Stimulated activated CD4-positive, alpha-beta T cell treated with anti-CD3 and anti-CD28 coated beads, Interleukin-15, amount 100 ng/mL, for 1 hour (primary cell): ENCODE measurements at places on chromosomes 6 and 20.

DNA sequence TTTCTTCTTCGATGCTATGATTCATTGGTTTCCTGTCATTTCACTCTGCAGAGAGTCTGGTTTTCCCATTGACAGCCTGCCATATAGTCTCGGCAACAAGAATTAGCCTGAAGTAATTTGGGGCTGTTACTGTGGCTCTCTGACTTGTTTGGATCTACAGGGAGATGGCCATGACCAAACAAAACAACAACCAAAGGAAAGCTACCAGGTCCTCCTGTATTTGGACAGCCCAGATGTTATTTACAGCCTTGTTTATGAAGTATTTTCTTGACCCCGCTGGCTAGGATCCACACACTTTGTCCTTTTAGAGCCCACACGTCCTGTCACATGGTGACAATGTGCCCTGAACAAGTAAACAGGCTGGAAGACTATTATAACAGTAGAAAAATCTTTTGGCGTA, 111.4 kb upstream of the PREP start:
- DNase-seq: no peak

DNA sequence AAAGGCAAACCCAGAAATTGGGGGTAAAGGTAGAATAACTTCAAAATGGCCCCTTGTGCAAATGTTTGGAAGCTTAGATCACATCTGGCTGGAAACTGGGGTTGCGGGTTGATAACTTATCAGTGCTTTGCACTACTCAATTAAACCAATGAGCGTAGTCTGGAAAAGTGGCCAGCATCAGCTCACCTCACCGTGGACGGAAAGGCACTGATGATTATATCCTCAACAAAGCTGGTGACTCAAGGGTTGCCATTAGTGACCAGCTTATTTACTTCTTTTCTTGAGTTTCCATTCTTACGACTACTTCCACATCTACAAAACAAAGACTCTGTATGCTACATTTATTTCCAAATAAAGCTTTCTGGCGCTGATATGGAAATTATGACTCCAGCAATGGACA, 198.5 kb upstream of the HEY2 start:
- DNase-seq: no peak

DNA sequence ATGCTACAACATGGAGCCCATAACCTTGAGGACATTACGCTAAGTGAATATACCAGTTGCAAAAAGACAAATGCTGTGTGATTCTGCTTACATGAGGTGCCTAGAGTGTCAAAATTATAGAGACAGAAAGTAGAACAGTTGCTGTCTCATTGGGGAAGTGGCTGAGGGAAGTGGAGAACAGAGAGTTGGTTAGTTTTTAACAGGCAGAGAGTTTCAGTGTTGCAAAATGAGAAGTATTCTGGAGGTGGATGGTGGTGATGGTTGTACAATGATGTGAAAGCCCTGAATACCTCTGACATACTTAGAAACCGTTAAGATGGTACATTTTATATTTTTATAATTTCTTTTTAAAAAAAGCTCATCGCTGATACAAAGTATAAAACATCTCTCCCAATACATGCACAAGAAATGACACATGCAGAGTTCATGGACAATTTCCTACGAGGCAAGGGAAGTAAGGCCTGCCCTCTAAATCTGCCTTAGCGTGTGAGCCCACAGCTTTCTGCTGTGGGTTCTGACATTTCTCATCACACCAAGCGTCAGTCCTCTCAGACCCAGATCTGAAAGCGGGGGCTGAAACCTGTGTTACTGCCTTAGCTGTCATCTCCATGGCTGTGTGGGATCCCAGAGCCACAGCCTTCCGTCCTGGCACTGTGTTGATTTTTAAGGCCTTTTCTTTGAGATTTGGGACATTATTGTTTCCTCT, 126.0 kb downstream of the RNASET2 start:
- DNase-seq: no peak

DNA sequence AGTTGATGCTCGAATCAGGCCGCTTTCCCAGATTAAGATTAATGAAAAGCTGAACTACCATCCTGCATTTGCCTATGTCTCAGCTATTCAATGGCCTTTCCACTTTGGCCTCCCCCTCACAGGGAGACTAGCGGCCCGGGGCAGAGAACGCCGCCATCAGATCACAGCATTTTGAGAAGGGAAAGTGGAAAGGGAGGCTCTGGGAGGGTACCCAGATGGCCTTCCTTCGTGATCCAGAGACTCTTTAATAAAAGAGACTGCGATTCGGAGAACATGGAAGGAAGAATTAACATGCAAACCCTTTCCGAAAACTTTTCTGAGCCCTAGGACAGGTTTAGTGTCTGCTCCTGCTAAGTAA, 533 bp downstream of the MRPS18A start:
- DNase-seq: no peak

DNA sequence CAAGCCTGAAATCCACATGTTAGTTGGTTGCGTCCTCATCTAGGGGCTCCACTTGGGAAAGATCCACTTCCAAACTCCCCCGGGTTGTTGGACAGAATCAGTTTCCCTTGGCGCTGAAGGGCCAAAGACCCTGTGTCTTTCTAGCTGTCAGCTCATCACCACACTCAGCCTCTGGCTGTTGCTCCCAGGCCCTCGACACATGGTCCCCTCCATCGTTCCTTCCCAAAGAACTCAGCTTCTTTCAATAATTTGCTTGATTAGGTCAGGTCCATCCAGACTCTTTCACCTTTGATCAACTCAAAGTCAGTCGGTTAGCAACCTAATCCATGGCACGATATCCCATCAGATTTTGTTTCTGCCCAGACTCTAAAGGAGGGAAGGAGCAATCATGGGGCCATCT, 254.8 kb upstream of the SULF2 start:
- DNase-seq: no peak

DNA sequence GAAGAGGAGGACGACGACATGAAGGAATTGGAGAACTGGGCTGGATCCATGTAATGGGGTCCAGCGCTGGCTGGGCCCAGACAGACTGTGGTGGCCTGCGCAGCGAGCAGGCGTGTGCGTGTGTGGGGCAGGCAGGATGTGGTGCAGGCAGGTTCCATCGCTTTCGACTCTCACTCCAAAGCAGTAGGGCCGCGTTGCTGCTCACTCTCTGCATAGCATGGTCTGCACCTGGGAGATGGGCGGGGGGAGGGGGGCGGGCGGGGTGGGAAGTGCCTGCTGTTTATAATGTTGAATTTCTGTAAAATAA, 42.3 kb downstream of the CHMP4B start:
- DNase-seq: no peak

- no peak for DNase-seq
Observed at GRCh38 chr6:161295784-161296183, 21.9 kb upstream of the AGPAT4 start.

DNA sequence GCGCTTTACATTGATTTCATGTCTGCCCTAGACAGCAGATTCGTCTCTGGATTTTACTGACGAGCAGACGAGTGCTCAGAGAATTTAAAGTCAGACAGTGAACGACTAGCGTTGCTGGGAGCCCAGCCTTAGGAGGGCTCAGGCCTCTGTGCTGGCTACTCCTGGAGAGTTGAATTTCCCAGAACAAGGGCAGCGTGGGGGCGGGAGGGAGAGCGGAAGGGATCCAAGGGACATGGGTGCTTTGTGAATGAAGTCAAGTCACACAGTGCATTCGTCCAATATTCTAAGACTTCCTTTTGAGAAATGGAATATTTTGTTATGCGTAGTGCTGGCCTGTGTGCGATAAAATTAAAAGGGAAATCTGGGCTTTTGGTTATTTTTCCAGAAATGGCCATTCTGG, 126.5 kb downstream of the MYLK4 start:
- DNase-seq: no peak

- DNase-seq: no peak
Observed at GRCh38 chr6:168735268-168735949, 294.4 kb downstream of the SMOC2 start.
